ENCODE measurements at places on chromosomes 3 and 15.

- no peak for DNase-seq
Measured at GRCh38 chr3:195548501-195548900, 5.4 kb upstream of the PPP1R2 start.

DNA sequence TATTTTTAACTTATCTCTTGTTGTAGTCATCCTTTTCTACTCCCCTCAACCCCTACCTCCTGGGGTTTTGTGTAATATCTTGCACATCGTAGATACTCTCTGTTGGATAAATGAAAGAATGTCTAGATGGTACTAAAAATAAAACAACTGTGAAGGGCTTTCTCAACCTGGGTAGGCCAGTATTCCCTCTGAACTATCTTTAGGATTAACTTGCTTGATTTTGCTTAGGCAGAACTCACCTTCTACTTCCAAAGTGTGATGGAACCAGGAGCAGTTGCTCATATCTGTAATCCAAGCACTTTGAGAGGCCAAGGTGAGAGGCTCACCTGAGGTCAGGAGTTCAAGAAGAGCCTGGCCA lies 32.8 kb upstream of the TIPARP start:
- no peak for DNase-seq

- no peak for DNase-seq
Measured at GRCh38 chr3:111541911-111542483, at the start of gene CD96. Gene CD96, plus strand, starts transcription at chr3:111542197. Its CDS starts 52 bp downstream, at chr3:111542249.

GRCh38 chr3:12561397-12561796 lies 4.5 kb downstream of the MKRN2 start:
- no peak for DNase-seq

GRCh38 chr15:49286649-49287404 lies 116.8 kb downstream of the GALK2 start:
- DNase-seq: no peak

DNA sequence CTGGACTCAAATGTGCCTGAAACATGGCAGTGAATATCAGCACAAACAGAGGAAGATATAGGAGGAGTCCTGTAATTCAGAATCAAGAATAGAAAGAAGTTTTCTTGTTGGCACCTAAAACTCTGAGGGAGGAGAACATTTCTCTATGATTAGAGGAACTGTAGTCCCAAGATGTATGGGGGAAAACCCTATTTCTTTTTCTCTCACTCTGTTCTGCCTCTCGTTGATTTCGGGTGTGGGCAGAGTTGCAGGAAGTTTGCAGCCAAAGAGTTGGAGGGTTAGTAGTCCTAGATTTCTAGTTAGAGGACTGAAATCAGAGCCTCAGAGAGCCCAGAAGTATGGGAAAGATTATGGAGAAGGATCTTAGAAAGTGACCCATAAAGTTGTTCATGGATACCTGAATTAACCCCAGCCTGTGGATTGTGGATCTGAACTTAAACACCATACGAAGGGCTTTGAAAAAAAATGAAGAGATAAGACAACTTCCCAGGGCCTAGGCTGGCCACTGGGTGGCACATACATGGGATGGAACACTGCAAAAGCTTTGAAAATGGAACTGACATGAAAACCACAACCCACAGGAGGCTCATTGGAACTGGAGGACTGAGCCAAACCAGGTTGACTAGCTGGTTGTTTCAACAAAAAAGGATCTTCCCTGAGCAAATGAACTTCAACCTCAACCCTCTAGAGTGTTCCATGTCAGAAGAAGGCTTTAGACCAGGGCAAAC lies 34.6 kb downstream of the FMN1 start:
- no peak for DNase-seq

DNA sequence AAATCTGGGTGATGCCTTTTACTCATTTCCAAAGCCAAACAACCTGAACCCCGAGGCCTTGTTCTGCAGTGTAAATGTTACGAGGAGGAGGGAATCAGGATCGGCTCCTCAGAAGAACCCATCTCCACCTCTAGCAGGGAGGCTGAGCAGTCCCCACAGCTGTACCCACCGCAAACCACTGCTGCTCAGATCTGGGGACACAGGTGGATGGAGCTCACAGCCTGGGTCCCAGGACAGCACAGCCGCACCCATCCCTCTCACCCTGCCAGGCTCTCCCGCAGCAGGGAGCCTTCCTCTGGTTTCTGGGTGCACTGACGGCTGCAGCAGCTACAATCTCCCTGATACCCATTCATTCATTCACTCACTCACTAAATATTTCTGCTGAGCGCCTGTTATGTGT lies 44.0 kb upstream of the CGNL1 start:
- no peak for DNase-seq

DNA sequence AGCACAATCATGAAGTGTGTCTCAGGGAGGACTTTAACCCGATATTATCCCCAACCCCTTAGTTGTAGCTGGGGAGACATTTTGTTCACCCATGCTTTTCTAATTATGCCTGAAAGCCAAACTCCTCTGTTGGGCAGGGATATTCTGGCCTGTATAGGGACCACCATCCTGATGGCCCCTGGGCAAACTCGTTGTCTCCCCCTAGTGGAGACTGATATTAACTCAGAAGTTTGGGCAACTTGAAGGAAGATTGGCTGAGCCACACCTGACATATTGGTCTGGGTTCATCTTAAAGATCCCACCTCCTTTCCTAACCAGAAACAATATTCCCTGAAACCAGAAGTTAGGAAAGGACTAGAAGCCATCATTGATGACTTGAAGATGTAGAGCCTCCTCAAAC lies 42.3 kb downstream of the TM4SF18 start:
- DNase-seq: no peak

DNA sequence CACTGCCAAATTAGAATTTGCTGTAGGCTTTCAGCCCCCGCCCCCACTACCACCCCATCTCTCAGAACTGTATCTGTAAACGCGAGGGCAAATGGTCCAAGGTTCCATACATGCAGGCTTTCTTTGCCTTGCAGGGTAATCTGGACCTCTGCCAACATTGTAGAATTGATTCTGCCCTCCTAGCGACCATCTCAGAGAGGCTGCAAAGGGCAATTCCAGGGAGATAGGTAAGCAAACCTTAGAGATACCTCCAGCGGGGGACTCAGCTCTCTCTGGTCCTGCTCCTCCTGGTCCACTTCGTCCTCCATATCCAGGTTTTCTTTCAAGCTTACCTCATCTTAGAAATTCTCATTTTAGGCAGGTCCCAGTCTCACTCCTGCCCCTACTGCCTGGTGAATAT lies 64.4 kb downstream of the SLMAP start:
- DNase-seq: no peak

- peak; percentile 96 for DNase-seq
Measured at GRCh38 chr15:43185157-43186002, at the start of gene CCNDBP1. Gene CCNDBP1, plus strand, starts transcription at chr15:43185403. Its CDS starts 96 bp downstream, at chr15:43185499.

DNA sequence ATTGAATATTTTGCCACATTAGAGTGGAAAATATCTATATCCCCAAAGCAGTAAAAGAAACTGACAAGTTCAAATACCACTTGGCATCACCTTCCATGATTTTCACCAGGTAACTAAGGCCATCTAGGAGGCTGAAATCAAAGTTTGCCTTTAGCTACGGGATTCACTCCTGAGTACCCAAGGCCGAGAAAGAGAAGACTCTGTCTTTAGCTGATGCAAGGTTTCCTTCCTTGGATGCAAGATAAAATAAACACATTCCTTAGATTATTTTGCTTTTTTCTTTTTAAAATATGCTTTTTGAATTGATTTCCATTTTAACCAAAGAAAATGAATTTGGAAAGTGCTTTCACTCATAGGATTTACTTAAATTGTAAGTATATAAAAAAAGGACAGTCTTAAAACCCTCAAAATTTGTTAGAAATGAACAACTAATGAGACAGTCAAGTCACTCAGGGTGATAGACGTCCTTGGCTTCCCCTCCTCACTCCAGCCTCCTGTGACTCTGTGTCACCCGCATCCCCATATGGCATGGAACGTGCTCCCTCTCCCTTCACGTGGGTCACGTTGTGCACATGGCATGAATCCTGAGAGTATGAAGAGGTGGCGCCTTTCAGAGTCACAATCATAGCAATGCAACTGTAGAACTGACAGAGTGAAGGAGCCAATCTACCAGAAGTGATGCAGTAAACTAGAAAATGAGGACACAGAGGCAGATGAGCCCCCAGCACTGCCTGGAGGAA lies 148.4 kb downstream of the RTP4 start:
- no peak for DNase-seq

GRCh38 chr3:18870642-18871041 lies 277.7 kb upstream of the KCNH8 start:
- no peak for DNase-seq

- peak; percentile 24 for DNase-seq
Measured at GRCh38 chr3:44104668-44105321, 136.9 kb upstream of the TOPAZ1 start.

DNA sequence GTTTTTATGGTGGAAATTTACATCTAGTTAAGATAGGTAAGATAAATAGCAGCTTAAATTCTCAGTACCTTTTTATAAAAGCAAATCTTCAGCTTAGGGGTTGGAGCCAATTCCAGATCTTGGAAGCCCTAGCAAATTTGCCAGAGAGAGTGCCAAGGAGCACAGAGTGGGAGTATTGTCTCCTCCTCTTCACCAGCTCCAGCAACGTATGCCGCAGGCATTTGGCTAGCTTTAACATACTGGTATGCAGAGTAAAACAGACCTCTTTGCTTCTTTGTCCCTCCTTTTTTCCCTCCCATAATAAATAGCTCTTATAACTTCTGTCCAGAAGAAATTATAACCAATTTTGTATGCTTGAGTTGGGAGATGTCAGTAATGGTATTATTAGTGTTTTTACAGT lies 140.4 kb downstream of the DIPK2A start:
- no peak for DNase-seq

Data from GM19239 (cell line).